ENCODE measurements at places on chromosomes 16 and 17.

DNA sequence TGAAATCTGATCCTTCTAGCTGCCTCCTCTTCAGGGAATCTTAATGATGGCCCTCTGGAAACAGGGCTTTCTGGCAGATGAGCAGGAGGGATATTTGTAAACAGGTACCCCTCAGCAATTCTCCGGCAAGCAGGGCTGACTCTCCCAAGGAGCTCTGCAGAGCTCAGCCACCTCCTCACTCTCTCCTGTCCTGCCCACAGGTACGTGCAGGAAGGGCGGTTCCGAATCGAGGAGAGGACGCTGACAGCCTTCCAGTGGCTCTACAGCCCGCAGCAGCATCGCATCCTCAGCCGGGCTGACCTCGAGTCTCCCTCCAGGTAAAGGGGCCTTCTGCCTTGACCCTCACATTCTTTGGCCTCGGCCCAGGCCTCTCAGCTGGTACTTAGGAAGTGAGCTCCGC is 20.7 kb upstream of the CCDC92B start:
- DNase-seq, result no peak

DNA sequence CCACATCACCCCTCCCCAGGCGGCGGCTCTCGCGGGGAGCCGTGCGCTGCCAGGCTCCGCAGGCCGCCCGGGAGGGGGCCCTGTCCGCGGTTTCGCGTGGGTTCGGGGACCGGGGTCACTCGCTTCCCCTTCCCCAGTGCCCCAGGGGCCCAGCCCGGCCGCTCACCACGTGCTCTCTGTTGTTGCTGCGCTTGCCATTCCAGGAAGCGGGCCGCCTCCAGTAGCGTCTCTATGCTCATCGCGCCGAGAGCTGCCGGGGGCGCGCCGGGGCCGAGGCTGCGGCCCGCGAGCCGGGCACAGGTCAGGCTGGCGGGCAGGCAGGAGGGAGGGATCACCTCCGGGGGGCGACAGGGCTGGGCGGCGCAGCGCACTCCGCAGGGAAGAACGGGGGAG is 390 bp downstream of the MNT start:
- DNase-seq, result peak; percentile 56

GRCh38 chr16:78932355-78932943 is 668.1 kb downstream of the MAF start:
- DNase-seq, result no peak

DNA sequence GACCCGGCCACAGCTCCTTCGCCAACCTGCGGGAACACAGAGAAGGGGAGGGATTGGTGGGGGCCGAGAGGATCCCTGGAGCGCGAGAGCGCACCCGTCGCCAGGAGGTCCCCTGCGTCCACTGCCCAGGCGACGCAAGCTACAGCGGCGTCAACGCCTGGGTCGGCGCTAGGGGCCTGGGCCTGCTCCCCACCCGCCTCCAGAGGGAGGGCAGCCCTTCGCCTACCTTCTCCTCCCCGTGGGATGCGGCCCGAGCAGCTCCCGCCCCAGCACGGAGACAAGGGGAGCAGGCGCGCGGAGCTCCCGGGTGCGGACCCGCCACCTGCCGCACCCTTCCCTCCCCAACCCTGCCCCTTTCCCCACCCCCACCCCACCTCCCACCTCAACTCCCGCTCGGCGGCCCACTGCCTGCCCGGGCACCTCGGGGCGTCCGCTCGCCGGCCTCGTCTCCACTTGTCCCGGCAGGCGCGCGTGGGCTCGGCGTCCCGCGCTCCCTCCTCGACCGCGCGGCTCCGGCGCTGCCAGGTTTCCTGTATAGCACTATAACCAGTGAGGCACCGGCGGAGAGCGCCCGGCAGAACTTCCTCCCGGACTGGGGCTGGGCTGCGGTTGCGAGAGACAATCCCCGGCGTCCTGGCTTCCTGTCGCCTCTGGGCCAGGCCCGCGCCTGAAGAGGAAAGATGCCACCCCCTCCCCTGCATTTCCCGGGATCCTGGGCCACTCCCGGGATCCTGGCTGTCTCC is 119.1 kb upstream of the SMURF2 start:
- peak; percentile 54 for DNase-seq

GRCh38 chr17:48541577-48542113 is 3.3 kb downstream of the HOXB2 start:
- peak; percentile 58 for DNase-seq

DNA sequence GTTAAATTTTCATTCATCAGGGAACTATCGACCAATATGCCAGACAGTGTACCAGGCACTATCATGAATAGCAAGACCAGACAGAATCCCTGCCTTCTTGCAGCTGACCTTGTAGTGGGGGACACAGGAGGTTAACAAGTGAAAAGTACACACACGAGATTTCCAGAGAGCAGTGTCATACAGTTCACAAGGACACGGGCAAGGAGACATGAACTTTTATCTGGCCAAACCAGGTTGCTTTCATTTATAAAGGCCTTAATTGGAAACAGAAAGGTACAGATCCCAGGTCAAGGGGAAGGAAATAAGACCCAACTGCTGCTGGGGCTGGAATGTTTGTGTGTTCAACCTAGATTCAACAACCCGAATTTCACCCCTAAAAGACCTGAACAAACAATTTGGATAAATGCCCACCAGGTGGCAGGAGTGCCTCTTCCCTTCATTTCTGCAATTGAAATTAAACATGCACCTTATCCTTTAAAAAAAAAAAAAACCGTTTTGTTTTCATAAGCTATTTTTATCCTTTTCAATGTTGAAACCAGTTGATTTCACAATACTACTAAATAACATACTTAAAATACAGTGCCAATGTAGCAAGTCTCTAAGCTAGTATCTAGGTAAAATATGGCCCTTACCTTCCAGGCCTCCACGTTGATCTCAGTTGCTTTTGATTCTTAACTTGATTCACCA is 65.9 kb downstream of the EMP2 start:
- DNase-seq, result peak; percentile 38

- no peak for DNase-seq
These were observed 30.7 kb downstream of the ADGRG5 start for GRCh38 chr16:57572978-57573728.

DNA sequence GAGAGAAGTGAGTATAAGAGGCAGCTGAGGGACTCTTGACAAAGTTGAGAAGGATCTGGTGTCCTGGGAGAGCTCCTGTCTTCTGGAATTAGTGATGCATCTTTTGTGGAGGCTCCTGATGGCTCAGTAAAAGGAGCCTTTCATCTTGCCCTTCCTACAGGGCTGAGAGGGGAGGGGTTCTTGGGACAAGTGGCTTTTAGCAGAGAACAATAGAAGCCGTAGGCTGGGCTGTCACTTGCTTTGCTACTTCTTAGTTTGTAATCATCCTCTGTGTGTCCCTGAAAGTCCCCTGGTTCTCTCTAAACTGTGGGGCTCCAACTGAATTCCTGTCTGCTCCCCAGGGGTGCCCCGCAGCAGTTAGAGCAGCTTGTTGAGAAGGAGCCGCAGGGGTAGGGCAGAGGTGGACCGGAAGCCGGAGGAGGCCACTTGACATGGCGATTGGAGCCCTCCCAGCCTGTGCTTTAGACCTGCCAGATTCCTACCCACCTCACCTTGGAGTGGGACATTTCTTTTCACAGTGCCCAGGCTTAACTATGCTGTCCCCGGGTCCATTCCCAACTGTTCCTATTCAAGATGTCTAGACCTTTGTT is 85.1 kb downstream of the PRKCA start:
- DNase-seq, result no peak

GRCh38 chr17:9750524-9750923 is 40.9 kb downstream of the DHRS7C start:
- DNase-seq, result no peak

GRCh38 chr17:35986643-35987042 is at the start of gene CCL14:
CCL14 (minus strand) TSS chr17:35986729; CDS start chr17:35986649, 80 bp downstream.
- no peak for DNase-seq

DNA sequence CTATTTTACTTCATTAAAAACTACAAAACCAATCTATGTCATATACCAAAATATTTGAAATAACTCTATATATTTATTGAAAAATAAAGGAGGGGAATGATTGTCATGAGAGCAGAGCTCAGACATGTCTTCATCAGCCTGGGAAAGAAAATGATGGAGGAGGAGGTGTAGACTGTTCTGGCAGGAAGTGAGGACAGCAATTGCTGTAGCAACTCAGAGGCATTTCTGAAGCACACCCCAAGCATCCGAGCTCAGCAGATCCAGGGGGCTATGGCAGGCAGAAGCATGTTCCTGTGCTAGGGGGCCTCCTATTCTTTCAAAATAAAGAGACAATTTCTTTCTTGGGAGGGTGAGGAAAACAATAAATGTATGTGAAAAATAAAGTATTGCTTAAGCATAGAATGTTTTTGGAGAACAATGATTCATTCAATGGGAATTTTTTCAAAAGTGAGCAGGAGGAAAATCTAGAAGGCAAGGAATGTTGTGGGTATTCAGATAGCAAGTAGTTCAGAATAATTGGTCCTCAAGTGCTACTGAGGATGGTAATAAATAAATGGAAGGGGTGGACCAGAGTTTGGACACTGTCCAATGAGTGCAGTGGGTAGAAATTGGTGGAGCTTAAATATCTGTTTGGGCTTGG is 383.4 kb downstream of the CDH11 start:
- no peak for DNase-seq

DNA sequence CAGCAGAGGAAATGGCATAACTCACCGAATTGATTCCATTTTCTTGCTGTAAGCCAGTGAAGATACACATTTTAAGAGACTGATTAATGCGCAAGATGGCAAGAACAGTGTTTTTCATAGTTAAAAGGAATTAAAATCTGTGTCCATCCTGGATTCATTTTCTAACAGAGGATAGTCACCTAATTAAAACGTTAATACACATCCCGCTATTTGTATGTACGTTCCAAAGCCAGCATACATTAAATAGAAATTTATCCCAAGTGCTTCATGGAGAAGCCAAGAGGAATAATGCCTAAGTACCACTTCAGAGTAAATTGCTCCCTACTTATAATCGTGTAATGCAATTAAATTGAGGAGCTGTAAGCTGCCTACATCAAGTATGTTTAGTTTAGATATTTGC is 49.9 kb downstream of the RBFOX1 start:
- no peak for DNase-seq

- DNase-seq, result peak; percentile 81
These were observed 9.0 kb downstream of the SLC5A10 start for GRCh38 chr17:18960803-18961511.

DNA sequence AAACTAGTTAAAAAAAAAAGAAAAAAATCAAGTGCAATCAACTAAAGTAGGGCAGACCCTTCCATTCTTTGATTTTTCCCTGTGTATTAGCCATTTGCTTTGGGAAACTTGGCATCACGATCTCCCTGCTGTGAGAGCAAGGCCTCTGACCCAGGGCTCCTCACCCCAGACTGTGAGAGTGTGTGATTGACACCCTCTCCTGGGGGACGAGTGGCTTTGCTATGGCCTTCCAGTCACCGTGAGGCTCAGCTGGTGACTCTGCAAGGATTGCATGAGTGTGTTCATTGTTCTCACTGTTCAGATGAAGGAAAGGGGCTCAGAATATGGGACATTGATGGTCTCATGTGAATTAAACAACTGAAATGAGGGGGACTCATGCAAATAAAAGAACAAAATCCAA is 69.0 kb upstream of the BCAR1 start:
- DNase-seq, result no peak

DNA sequence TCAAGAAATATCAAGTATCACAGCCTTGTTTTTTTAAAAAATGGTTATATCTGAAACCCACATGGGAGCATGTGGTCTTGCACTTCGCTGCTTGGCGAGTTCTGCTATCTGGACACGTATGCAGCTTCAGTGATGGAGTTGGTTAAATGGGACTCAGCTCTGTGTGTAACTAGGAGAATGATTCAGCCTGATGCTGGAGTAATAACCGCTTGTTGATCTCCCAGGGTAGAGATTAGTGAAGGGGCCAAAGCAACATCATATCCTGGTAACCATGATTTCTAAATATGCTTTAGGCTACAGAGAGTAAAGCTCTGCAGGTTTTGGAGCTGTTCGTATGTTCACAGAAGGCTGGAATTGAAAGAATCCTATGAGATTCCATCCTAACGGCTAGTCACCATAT is 63.2 kb downstream of the IQCK start:
- DNase-seq, result no peak

DNA sequence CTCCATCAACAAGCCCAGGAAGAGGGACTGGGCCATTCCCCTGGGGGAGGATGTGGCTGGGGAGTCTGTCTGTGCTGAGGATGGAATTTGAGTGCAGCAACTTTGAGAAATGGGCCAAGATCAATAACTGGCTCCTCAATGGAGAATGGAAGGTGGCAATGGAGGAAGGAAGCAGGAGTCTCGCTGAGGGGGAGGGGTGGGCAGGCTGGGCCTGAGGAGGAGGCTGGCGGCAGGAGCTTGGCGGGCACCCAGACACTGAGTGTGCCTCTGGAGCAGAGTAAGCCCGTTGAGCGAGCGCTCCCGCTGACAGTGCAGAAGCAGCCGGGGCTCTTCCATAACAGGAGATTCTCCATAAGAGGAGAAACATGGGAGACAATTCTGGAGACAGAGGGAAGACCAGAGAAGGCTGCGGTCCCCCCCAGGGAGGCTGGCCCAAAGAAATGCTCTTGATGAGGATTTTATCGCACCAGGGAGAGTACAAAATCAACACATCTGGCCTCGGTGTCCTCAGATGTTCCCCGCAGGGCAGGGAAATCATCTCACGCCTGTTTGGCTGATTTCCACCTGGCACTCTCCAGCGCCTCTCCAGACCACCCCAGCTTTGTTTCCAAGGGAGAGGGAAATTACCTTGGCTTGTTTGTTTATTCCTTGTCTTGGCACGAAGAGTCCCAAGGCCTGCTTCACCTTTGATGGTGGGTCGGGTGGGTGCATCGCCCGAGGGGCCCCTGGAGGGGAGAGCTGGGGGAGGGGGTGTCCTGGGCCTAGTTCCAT is 2.8 kb upstream of the MMP15 start:
- peak; percentile 91 for DNase-seq

GRCh38 chr17:77281122-77281903 is 140.5 kb downstream of the SEC14L1 start:
- DNase-seq, result peak; percentile 51

DNA sequence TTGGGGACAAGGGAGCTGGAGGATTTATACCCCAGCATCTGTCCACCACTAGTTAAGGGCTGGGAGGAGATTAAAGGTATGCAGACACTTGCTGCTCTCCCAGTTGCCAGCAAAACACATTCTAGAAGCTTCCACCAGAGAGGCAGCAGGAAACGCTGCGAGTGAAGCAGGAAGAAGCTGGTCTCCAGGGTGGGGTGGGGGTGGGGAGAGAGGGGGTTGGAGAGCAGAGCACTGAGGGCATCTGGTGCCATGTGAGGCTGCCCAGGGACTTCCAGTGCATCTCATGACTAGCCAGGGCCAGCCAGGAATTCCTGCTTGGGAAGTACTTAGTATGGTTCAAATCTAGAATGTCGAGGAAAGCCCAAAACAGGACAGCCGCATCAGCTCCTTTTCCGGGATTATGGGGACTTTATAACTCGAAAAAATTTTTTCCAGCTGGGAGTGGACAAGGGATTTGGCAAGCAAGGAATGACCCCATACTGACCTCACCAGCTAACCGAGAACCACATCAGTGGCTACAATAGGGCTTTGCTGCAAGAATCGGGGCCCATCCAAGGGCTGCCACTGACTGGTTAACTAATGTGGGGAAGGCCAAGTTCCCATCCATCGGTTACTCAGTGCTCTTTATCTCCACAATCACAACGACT is 26.2 kb upstream of the AXIN2 start:
- DNase-seq, result no peak

Measured in mucosa of gallbladder (tissue), 1 donor.